Activated CD4-positive, alpha-beta T cell treated with anti-CD3 and anti-CD28 coated beads, Interleukin-2, amount 10 ng/mL, durations not matched to agents 7 days and 5 days (primary cell): ENCODE measurements at places on chromosomes 1 and 21. TPM values are rescaled to one million over a fixed set of nuclear protein-coding genes. Genes with fewer than 3 reads are reported as not detected.
A peak's percentile ranks its signal among the peaks of the same experiment; 100 is the strongest.

DNA sequence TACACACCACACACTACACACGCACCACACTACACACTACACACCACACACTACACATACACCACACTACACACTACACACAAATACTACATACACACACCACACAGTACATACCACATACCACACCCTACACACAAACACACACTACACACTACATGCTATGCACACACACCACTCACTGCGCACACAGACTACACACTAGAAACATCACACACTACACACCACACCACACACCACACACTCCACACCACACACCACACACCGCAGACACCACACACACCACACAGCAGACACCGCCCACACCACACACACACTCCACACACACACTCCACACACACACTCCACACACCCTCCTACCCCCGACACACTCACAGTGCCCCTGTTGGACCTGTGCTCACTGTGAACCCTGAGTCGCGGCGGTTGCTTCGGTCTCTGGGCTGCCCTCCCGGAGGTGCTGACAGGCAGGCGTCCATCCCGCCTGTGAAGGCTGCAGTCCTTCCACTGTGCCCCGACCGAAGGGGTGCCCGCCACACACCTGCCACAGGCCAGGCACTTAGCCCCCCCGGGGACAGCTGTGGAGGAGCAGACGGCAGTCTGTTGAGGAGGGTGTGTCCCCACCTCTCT is 21.4 kb downstream of the TFF3 start:
- peaks cover 10% of the 10 kb centered on the region for H3K36me3 ChIP-seq
- peaks cover 4% of the 10 kb centered on the region for H3K4me1 ChIP-seq
- no peak for DNase-seq
- no peak overlapping the region for H3K4me3 ChIP-seq
- no peaks in the 10 kb centered on the region for H3K27me3 ChIP-seq

- H3K4me1 ChIP-seq = peaks cover 46% of the 10 kb centered on the region
- H3K27ac ChIP-seq = no peak overlapping the region
- H3K4me3 ChIP-seq = no peak overlapping the region
- no peak for DNase-seq
- H3K36me3 ChIP-seq = no peaks in the 10 kb centered on the region
Observed at GRCh38 chr1:160779626-160780397, 16.2 kb upstream of the LY9 start.

DNA sequence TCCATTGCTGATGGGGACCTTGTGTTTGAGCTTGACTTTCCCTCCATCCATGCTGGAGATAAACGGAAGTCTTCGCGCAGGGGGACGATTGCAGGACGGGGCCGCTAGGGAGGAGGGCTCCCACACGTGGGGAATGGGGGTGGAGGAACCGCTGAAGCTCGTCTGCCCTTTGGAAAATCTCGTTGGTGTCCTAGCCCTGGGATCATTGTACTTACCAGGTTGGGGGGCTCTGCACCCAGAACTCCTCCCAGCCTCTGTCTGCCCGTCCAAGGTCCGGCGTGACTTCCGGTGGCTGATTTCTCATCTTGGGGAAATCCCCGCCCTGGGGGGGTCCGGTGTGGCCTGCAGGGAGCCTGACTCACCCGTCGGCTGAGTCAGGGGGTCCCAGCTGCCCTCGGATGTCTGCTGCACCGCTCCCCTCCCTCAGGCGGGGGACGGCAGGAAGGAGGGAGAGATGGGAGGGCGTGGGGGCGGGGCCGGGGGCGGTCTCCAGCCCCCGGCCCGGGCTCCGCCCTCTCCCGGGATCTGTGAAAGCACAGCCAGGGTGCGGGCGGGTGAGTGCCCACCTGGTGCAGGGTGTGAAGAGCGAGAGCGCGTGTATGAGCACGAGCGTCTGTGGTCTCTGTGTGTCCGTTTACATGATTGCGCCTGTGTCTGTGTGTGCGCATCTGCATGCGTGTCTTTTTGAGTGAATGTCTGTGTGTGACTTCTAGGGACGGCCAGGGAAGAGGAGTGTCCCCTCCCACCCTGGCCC is 35.8 kb downstream of the PIK3CD start:
- DNase-seq = peak; percentile 51
- H3K27ac ChIP-seq = peak overlapping the region; percentile 82
- peak overlapping the region; percentile 67 for H3K4me3 ChIP-seq
- H3K4me1 ChIP-seq = peaks cover 75% of the 10 kb centered on the region
- H3K27me3 ChIP-seq = no peaks in the 10 kb centered on the region
- peaks cover 44% of the 10 kb centered on the region for H3K36me3 ChIP-seq

DNA sequence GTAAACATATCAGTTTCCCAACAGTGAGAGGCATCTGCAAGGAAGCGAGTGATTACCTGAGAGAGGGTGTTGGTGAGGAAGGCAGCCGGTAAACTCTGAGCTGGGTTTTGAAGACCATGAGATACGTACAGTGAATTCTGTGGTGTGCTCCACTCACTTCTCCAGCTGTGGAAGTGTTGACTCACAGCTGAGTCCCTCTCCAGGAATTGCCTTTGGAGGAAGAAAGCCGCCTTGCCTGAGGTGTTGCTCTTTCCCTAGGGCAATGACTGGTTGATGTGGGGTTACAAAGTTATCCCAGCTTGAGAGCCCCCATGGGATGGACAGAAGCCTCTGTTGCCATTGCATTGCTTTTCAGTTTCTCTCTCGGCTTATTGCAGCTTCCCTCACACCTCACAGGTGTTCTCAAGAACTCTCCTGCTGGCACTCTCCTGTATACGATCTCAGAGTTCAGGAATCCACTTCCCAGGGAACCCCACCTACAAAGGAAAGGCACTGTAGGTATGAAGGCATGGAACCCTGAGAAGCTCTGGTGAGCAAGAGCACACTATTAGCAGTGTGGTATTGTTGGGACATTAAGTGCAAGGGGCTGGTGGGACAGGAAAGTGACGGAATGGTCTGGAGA is 10.8 kb downstream of the NHLH1 start:
- no peaks in the 10 kb centered on the region for H3K36me3 ChIP-seq
- H3K4me3 ChIP-seq = no peak overlapping the region
- no peak overlapping the region for H3K27ac ChIP-seq
- H3K27me3 ChIP-seq = peaks cover 6% of the 10 kb centered on the region

DNA sequence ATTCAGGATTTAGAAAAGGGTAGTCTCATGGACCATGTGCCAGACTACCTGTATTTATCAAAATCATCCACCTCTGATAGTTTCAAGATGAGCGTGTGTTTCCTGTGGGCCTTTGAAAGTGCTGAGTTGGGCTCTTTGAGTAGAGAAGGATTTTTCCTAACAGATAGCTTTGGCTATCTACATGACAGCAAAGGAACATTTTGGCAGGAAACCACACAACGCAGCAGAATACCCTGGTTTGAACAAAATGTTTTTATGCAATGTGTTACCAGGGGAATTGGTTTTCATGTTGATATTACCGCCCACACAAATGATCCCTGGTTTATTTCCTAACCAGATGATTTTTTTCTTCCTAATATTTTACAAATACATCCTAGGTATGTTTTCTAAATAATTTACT is 431.4 kb downstream of the NEGR1 start:
- no peak overlapping the region for H3K4me3 ChIP-seq
- DNase-seq = no peak
- H3K36me3 ChIP-seq = no peaks in the 10 kb centered on the region
- no peak overlapping the region for H3K27ac ChIP-seq
- no peaks in the 10 kb centered on the region for H3K4me1 ChIP-seq

Gene OR2T3
- total RNA-seq = not detected

GRCh38 chr21:25689226-25689625 is 45.5 kb downstream of the ATP5PF start:
- no peaks in the 10 kb centered on the region for H3K4me1 ChIP-seq
- H3K4me3 ChIP-seq = no peak overlapping the region
- no peaks in the 10 kb centered on the region for H3K36me3 ChIP-seq
- DNase-seq = no peak

Gene POLR3GL
- total RNA-seq = 27.3 TPM

GRCh38 chr1:13775916-13776315 is 75.9 kb downstream of the PRDM2 start:
- no peak overlapping the region for H3K27ac ChIP-seq
- no peak for DNase-seq
- H3K36me3 ChIP-seq = peaks cover 36% of the 10 kb centered on the region
- H3K4me3 ChIP-seq = no peak overlapping the region

Gene SPATA6
- total RNA-seq = 0.85 TPM

- DNase-seq = no peak
- no peak overlapping the region for H3K27ac ChIP-seq
- peaks cover 2% of the 10 kb centered on the region for H3K36me3 ChIP-seq
- no peak overlapping the region for H3K4me3 ChIP-seq
- no peaks in the 10 kb centered on the region for H3K4me1 ChIP-seq
Observed at GRCh38 chr1:235586413-235586812, 63.2 kb downstream of the GNG4 start.

Gene FCER1G
- 1.8 TPM for total RNA-seq

DNA sequence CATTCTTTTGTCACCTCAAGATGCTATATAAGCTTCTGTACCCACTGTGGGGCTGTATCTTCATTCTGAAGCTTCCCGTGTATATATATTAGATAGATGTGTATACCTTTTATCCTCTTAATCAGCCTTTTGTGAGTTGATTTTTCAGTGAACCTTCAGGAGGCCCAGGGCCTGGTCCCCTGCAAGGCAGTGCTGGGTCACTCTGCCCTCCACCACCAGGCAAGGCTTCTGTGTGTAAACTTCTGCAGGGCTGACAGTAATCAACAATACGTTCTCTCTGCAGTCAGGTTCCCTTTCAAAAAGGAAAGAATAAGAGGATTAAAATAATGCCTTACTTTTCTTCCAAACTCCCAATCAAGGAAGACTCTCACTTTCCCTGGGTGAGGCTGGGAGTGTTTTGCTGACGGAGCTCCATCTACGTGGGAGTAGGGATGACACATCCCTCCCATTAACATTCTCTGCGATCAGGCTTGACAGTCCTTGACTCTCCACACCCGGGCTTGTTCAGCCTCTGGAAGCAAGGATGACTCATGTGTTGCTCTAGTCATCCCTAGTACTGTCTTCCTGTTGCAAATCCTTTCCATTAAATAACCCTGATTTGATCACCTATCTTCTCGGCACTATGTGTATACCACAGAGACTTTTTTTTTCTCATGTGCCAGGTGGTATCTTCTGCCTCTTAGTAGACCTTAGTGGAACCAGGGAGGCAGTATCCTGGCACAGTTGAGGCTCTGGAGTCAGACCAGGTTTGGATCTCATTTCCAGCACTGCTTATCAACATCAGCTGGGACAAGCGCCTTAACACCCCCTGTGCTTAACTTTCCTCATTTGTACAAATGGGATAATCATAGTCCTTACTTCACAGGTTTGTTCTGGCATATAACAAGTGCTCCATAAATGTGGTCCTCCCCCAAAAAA is 70.3 kb upstream of the KCNK1 start:
- no peak for DNase-seq
- peaks cover 11% of the 10 kb centered on the region for H3K27me3 ChIP-seq
- no peak overlapping the region for H3K27ac ChIP-seq
- no peak overlapping the region for H3K4me3 ChIP-seq
- no peaks in the 10 kb centered on the region for H3K4me1 ChIP-seq

DNA sequence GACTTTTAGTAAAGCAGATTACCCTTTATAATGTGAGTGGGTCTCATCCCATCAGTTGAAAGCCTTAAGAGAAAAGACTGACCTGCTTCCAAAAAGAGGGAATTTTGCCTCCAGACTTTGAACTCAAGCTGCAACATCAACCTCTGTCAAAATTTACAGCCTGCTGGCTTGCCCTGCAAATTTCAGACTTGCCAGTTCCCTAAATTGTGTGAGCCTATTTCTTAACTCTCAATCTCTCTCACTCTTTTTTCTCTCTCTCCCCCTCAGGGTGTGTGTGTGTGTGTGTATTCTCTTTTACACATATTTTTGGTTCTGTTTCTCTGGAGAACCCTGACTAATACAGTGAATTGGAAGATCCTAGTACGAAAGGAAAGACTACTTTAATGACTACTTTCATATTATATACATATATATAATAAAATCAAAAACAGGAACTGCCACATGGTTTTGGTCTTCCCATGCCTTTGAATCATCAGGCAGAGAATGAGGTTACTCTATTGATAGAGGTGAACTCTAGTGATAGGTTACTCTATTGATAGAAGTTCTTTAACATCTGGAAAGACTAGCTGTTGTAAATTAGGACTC is 6.4 kb downstream of the OR2C3 start:
- peaks cover 7% of the 10 kb centered on the region for H3K27me3 ChIP-seq
- no peak for DNase-seq

DNA sequence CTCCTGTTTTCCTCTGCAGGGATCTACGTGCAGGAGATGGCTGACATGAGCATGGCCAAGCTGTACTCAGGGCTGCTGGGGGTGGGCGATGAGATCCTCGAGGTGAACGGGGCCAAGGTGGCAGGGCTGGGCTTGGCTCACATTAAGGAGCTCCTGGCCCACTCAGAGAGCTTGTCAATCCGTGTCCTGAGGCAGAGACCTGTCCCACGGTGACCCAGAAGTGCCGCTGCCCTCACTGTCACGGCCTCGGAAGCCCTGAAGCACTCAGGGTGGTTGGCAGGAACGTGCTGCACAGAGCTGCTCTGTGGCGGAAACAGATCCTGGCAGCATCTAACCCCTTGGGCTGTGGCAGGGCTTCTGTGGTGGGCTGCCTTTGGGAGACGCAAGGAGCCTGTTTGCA is 37.6 kb downstream of the KIAA1614 start:
- no peak overlapping the region for H3K27ac ChIP-seq
- H3K27me3 ChIP-seq = no peaks in the 10 kb centered on the region
- no peak overlapping the region for H3K4me3 ChIP-seq
- no peak for DNase-seq

- H3K27ac ChIP-seq = peak overlapping the region; percentile 95
- H3K36me3 ChIP-seq = peaks cover 14% of the 10 kb centered on the region
- peak overlapping the region; percentile 65 for H3K4me3 ChIP-seq
- peaks cover 32% of the 10 kb centered on the region for H3K4me1 ChIP-seq
- DNase-seq = peak; percentile 92
- H3K27me3 ChIP-seq = peaks cover 45% of the 10 kb centered on the region
Observed at GRCh38 chr1:224623743-224624333, 7.7 kb downstream of the CNIH3 start.

Gene LAD1
- total RNA-seq = not detected

Gene COL16A1
- not detected for total RNA-seq

Gene CRYAA
- total RNA-seq = not detected

DNA sequence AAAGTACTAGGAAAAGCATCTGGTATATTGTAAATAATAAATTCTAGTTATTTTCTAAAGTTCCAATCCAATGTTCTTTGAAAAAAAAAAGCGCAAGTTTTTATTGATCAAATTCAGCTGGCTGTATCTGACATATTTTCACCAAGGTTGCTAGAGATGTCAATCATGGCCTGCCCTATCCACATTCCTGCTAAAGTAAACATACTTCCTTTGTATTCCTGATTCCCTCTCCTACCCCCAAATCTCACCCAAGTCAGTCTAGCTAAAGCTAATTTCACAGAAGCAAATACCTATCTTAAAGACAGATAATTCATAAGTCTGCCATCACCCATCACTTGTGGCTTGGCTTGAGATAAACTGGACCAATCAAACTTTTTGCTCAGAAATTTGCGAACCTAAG is 21.3 kb downstream of the ANKRD13C start:
- peaks cover 22% of the 10 kb centered on the region for H3K36me3 ChIP-seq
- H3K27ac ChIP-seq = no peak overlapping the region
- no peak for DNase-seq
- H3K4me1 ChIP-seq = peaks cover 9% of the 10 kb centered on the region
- H3K4me3 ChIP-seq = no peak overlapping the region

Gene GBP1
- total RNA-seq = 292 TPM
